ENCODE measurements at places on chromosomes 11 and 22.

DNA sequence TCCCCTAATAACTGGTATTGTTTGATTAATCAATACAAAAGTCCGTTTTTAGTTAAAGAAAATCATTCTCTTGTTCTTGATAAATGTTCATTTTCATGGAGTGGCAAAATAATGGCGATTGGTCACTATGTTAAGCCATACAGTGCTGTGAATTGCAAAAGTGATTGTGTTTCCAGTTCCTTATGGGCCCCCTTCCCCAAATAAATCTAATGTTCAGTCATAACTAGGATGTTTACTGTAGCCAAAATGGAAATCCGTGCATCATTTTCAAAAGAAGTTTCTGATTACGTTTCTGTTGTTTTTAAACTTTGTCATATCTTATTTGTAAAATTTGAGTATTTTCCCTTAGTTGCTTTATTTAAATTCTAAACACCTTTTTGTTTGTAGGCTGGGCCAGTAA is 845 bp downstream of the RBM7 start:
- no peak for DNase-seq

GRCh38 chr22:49420651-49421050 is 407.0 kb downstream of the BRD1 start:
- no peak for DNase-seq

GRCh38 chr22:49199224-49199623 is 628.4 kb downstream of the BRD1 start:
- no peak for DNase-seq

DNA sequence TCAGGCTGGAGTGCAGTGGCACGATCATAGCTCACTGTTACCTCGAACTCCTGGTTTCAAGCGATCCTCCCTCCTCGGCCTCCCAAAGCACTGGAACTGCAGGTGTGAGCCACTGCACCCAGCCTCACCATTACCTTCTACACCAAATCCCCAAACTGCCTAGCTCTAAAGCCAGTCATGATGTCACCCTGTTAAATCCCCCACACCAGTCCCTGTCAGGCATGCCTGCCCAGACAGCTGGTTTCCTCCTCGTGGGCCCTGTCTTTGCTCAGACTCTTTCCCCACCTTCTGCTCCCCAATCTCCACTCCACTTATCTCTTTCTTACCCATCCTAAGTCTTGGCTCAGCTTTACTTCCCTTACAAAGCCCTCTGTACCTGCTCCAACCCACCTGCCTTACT is 12.5 kb upstream of the EXPH5 start:
- no peak for DNase-seq

- no peak for DNase-seq
Measured at GRCh38 chr22:23608583-23608982, 23.5 kb downstream of the DRICH1 start.

- DNase-seq = no peak
Measured at GRCh38 chr11:88491674-88492073, 154.1 kb upstream of the CTSC start.

DNA sequence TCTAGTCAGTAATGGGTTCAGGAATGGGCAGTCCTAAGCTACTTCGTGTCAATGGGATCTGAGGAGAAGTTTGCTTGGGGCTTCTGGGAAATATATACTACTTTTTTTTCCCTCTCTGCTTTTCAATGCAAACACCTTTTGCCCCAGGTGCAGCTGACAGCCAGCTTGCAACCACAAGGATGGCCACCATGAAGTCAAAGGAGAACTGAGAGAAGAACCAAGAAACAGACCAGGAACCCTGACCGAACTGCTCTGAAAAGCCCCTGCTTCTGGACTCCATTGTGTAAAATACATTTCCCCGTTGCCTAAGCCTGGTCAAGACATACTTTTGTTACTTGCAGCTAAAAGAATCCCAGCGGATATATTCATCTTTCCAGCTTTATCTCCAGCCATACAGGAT is 20.1 kb upstream of the CD44 start:
- no peak for DNase-seq

GRCh38 chr11:132284611-132285010 is 914.2 kb downstream of the NTM start:
- DNase-seq = no peak

GRCh38 chr11:64921384-64921783 is 3.1 kb upstream of the PPP2R5B start:
- no peak for DNase-seq

- no peak for DNase-seq
Measured at GRCh38 chr11:64853709-64854108, 9.3 kb upstream of the CDC42BPG start.

GRCh38 chr11:36455658-36456111 is 54.4 kb downstream of the TRAF6 start:
- peak; percentile 99 for DNase-seq
